ENCODE measurements at places on chromosomes 7 and 10.

DNA sequence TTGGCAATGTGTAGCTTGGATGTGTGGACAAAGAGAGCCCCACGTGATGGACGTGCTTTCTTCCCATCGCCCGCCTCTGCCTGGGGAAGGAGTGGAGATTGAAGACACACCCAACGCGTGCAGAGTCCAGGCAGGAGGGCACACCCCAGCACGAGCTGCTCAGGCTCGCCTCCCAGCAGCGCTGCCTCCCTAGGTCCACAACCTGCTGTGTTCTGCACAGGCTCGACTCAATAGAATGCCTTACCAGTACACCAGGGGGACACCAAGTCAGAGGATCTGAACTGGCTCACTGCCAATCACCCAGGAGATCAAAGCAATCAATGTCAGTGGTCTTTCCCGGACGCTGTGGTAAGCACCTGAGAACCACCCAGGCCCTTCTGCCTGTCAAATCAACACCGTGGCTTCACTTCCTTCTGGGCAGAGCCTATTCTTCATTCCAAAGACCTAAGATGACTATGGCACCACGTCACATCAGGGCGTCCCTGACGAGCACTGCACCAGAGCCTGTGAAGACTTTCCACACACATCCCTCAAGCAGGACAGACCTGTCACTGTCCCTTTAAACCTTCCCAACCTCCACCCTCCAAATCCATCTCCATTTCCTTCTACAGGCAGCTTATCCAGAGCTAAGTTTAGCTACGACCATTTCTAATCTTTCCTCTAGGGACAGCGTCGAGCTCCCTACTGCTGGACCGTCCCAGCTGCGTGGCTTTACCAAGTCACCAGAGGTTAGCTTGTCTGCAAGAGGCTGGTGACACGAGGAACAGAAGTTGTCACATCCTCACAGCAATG is 72.3 kb downstream of the AMZ1 start:
- peak; percentile 74 for DNase-seq

DNA sequence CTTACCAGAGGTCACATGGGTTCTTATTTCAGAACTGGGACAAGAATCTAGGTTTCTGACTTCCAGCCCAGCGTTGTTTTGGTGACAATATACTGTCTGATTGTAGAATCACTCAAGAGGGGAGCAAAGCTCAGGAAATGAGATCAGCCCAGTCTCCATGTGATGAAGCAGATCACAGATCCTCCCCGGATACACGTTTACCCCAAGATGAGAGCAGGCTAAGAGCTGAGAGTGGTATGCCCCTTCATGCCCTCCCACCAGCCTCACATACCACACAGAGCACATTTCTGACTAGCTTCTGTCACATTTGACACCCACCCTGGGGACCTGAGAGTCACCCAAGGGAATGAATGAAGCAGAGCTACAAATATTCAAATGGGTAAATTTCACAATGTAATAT is 27.1 kb upstream of the PRKCQ start:
- no peak for DNase-seq

DNA sequence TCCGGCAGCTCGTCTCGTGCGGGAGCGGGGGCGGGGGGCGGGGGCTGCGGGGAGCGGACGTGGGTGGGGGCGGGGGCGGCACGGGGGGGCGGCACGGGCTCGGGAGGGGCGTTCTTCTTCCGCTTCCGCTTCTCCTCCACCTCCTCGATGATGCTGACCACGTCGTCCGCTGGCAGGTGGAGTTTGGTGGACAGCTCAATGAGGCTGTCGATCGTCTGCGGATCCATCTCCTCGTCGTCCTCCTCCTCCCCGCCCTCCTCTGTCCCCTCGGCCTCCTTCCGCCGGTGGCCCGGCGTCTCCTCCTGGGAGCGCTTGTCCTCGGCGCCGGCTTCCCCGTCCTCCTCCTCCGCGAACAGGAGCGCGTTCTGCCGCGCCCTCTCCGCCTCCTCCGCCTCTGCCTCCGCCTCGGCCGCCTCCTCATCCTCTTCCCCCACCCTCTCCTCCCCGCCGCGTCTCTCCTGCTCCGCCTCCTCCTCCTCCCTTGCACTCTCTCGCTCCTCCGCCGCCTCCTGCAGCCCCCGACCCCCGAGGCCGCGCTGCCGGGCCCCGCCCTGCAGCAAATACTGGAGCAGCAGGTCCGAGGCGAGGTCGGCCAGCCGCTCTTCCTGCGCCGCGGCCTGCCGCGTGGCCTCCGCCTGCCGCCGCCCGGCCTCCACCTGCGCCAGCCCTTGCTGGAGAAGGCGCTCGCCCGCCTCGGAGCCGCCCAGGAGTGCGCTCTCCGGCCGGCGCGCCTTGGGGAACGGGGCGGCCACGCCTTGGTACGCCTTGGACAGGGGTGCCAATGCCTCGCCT is 1.9 kb downstream of the VGF start:
- DNase-seq, result no peak

DNA sequence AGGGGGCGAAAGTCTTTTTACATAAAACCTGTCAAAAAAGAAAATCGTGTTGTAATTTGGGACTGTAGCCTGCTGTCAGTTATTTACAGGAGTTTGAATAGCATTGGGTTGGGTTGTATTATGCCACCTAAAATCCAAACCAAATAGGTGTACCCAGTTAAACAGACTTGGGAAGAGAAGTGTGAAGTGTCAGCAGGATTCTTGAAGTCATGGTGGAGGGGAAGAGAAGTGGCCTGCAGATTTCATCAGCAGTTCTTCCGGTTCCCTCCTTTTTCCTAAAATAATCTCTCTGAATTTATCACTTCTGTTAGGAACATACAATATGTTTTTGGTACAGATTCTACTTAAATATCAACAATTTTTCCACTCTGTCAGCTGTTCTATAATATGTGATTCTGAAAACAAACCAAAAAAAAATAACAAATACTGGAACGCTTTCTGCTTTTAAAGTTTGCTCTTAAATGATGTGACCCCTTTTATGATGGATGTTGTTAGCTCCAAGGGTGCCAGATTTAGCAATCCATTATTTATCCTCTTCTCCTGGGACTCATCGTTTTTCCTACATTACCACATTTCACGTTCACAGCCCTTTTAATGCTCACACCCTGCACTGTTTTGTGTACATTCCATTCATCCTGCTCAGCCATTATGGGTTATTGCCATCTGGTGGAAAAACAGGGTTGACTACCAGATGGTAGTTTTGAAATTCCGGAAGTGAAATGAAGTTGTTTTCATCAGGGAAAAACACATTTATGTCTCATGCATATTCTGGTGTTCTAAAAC is 18.7 kb upstream of the ARHGAP12 start:
- DNase-seq, result peak; percentile 74

GRCh38 chr10:79246209-79246581 is 101.1 kb upstream of the PPIF start:
- DNase-seq, result no peak

- peak; percentile 89 for DNase-seq
Measured at GRCh38 chr10:46228563-46229071, 58.2 kb upstream of the ANTXRL start.

DNA sequence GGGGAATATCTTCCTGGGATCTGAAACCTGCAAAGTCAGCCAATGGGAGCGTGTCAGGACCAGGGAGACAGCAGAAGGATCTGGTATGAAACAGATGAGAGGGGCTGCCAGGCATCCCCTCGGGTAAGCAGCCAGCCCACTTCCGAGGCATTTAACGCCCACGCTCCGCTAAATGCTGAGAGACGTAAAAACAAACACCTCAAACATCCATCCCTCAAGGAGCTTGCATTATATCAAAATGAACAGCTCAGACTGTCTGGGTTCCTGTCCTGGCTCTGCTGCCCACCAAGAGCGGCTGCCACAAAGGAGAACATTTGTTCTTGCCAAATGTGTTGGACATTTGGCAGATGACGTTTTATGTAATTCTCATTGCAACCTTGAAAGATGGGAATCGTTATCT is 7.0 kb upstream of the SERPINE1 start:
- no peak for DNase-seq

- no peak for DNase-seq
Measured at GRCh38 chr10:126372396-126372795, 15.9 kb downstream of the ADAM12 start.

DNA sequence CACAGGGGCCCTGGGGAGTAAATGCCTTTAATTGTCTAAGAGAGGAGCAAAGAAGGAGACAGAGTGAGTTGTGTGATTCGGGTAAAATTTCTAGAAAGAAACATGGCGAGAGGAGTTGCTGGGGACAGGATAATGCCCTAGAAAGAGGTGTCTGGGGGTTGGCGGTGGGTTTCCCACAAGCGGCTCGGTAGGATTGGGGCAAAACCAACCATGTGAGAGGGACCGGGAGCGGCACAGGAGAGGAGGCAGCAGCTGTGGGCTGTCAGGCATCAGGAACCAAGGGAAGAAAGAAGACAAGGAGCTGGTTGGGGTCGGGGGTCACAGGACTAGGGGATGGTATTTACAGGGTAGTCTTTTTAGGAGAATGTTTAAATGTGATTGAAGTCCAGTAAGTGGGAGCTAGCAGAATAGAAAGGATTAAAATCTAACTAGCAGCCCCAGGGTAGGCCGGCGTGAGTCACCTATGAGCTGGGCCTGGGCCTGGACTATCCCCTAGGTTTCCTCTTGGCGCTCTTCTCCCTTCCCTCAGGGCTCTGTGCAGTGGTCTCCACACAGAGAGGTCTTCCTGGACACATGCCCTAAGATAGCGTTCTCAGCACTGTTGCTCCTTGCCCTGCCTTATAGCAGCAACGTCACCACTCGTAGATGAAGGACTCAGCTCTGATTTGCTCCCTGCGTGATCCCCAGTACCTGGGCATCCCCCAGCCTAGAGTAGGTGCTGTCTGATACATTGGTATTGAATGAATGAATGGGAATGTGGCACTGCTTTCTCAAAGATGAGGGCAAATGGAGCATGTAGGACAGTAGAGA is 32.6 kb downstream of the IKZF1 start:
- no peak for DNase-seq

GRCh38 chr7:66689081-66689480 is 51.5 kb upstream of the RABGEF1 start:
- no peak for DNase-seq

- peak; percentile 37 for DNase-seq
Measured at GRCh38 chr10:94428766-94429707, 26.7 kb downstream of the TBC1D12 start.

DNA sequence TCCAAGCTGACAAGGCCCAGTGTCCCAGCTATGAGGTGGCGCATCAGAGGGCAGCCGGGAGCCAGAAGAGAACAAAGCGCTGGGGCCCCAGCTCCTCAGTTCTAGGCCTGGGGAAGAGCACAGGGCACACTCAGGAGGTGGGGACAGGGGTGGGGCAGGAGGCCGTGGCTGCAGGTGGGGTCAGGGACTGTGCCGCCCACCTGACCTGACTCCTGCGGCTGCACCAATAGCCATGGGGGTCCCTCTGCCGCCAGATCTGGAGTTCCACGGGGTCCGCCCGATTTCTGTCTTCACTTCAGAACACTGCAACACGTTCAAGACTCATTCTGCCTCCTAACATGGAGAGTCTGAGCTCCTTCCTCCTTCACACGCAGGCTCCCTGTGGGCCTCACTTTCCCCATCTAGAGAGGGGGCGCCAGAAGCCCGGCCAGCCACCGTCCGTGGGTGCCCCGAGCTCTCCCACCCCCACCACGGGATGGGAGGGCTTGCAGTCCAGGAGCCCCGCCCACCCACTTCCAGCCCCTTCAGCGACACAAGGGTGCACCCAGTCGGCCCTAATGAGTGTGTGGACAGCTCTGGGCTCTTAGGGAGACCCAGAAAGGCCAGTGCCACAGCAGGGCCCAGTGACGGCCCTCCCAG is 278.3 kb downstream of the MAD1L1 start:
- no peak for DNase-seq

- no peak for DNase-seq
Measured at GRCh38 chr10:76497666-76498065, 1066.2 kb downstream of the LRMDA start.

DNA sequence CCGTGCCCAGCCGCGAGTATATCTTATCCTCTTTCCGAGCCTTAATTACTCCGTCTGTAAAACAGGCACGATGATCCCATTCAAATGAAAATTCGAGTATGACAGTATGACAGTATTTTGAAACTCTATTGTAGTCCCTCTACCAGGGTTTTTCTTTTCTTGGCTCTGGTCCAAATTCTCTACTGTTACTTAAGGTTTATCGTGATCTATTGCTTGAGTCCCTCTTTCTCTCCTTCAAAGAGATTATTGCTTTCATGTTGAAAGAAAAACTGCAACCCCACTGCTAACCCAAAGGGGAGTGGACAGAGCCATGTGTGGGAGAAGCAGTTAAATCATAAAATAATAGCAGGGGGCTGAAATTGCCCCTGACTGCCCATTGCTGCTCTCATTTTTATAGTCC is 1156.6 kb upstream of the AUTS2 start:
- no peak for DNase-seq

GRCh38 chr7:148914208-148914777 is 30.2 kb upstream of the EZH2 start:
- DNase-seq, result peak; percentile 49

DNA sequence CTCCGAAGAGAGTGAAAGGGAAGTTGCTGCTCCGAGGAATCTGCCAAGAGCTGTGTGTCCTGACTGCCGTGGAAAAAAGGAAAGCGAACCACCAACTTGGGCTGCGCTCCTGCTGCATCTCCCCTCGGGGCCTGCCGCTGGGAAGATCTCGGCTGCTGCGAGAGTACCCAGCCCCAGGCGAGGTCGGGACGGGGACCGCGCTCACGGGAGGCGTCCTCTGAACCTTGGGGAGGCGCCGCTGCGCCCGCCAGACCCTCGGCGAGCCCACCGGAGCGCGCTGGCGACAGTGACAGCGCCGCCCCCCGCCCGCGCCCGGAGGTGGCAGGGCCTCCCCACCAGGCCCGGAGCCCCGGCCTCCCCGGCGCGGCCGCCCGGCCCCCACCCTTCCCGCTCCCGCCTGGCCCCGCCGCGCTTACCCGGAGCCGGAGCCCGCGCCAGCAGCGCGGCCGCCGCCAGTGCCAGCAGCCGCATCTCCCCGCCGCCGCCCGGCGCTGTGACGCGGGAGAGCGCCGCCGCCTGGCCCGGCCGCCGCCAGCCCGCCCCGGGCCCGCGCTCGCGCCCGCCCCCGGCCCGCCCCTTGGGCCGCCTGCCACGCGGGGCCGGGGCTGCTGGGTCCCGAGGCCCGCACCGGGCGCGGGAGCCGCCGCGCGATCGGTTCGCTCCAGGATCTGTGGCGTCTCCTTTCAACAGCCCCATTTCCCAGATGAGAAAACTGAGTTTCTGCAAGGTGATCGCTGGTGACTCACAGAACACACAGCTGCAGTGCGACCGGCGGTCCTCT is at the start of gene VSTM4:
TSS of gene VSTM4 (minus strand) at position 508 of the 781 bp plus-strand sequence. CDS start at position 471, 37 bp downstream.
- peak; percentile 49 for DNase-seq

- DNase-seq, result no peak
Measured at GRCh38 chr10:5445006-5445405, 32.6 kb downstream of the NET1 start.

DNA sequence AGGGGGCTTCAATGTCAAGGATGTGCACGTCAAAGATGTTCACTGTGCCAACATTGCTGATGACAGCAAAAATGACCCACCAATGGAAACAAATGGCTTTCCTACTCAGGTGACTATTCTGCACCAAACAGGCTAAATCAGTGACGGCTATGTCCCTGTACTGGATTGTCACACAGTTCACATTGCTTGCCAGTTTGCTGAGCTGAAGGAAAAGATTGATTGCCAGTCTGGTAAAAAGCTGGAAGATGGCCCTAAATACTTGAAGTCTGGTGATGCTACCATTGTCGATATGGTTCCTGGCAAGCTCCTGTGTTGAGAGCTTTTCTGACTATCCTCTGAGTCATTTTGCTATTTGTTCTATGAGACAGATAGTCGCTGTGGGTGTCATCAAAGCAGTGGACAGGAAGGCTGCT is 202.2 kb upstream of the ETV1 start:
- no peak for DNase-seq
